ENCODE measurements at places on chromosomes 3 and 15. TPM values are rescaled to one million over a fixed set of nuclear protein-coding genes. Genes with fewer than 3 reads are reported as not detected.

Gene CCDC50
- total RNA-seq, result 22.0 TPM

Gene GLT8D1
- total RNA-seq, result 43.0 TPM

Gene CFAP92
- total RNA-seq, result not detected

Gene SKOR1
- total RNA-seq, result 0.30 TPM

Gene SAMD7
- total RNA-seq, result not detected

Gene CCR8
- total RNA-seq, result 1.9 TPM

Gene TMCO5A
- not detected for total RNA-seq

Gene FEZF2
- total RNA-seq, result not detected

Gene TNFSF10
- total RNA-seq, result 83.8 TPM

Gene NR2E3
- total RNA-seq, result not detected

Gene NEK10
- total RNA-seq, result 0.56 TPM

Gene NR1I2
- total RNA-seq, result 0.10 TPM

Gene FAM107A
- total RNA-seq, result not detected

Gene CHL1
- not detected for total RNA-seq

Gene IL17RB
- total RNA-seq, result 2.9 TPM

Gene MAGI1
- not detected for total RNA-seq

Gene CPLX3
- 0.19 TPM for total RNA-seq

Gene SUCNR1
- total RNA-seq, result not detected

Gene PP2D1
- not detected for total RNA-seq

Gene PAQR9
- not detected for total RNA-seq

Gene ACAN
- not detected for total RNA-seq

Gene ACTC1
- total RNA-seq, result not detected

Gene TRANK1
- 84.3 TPM for total RNA-seq

Gene CYP8B1
- total RNA-seq, result not detected

Gene CCR3
- not detected for total RNA-seq

Gene ROBO2
- not detected for total RNA-seq

Gene MAP6D1
- 0.83 TPM for total RNA-seq

Gene SEMA6D
- not detected for total RNA-seq

Gene GOLGA8H
- not detected for total RNA-seq

Gene CHRNA5
- total RNA-seq, result 2.4 TPM

Gene AMOTL2
- total RNA-seq, result not detected

Gene PROS1
- 0.06 TPM for total RNA-seq

Gene PTH1R
- not detected for total RNA-seq

Gene C2CD4A
- not detected for total RNA-seq

Gene MGLL
- 0.25 TPM for total RNA-seq

Gene DLG1
- 81.6 TPM for total RNA-seq

Gene PGBD4
- 3.8 TPM for total RNA-seq

Gene WNT5A
- not detected for total RNA-seq

Gene EIF4E3
- total RNA-seq, result 83.9 TPM

Gene EXD1
- not detected for total RNA-seq

Gene C3orf49
- total RNA-seq, result not detected

Gene GOLGA6B
- not detected for total RNA-seq

Gene PDIA3
- 330 TPM for total RNA-seq

Gene ASB14
- not detected for total RNA-seq

Gene TMEM266
- total RNA-seq, result not detected

Gene QTRT2
- 38.3 TPM for total RNA-seq

Gene PSTPIP1
- 176 TPM for total RNA-seq

Gene KBTBD12
- not detected for total RNA-seq

Gene NLGN1
- total RNA-seq, result not detected

Gene PRTG
- total RNA-seq, result not detected

Gene CIDEC
- not detected for total RNA-seq

Gene DRD3
- total RNA-seq, result not detected

Gene CACNA1D
- 0.33 TPM for total RNA-seq

Gene LRRC49
- total RNA-seq, result not detected

Gene GPR27
- 1.2 TPM for total RNA-seq

Gene BDH1
- 58.7 TPM for total RNA-seq

Gene PLSCR2
- 0.35 TPM for total RNA-seq

All from activated CD4-positive, alpha-beta T cell treated with anti-CD3 and anti-CD28 coated beads, Interleukin-2, amount 10 ng/mL, durations not matched to agents 7 days and 5 days (primary cell).